ENCODE measurements at places on chromosomes 5 and 9.
A peak's percentile ranks its signal among the peaks of the same experiment; 100 is the strongest.

GRCh38 chr5:75148051-75148450 lies 88.6 kb downstream of the ANKRD31 start:
- DNase-seq: no peak

DNA sequence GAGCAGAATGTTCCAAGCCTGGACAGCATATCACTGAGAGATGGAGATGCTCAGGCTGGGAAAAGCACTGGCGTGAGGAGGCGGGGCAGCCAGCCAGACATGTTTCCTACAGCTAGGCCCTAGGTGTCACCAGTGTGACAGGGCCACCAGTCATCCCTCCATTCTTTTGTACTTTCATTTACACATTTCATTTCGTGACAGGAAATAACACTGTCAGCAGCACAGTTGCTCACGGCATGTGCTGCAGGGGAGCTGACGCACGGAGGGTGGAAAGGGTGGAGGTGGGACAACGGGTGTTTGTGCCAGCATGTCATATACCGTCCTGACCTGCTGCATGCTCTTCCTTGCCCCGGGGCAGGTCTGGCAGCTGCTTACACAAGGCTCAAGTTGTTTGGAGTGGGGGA lies 14.8 kb upstream of the CEMIP2 start:
- DNase-seq: no peak

- DNase-seq: peak; percentile 20
These were observed 176.6 kb downstream of the FBXL7 start for GRCh38 chr5:15676591-15676990.

DNA sequence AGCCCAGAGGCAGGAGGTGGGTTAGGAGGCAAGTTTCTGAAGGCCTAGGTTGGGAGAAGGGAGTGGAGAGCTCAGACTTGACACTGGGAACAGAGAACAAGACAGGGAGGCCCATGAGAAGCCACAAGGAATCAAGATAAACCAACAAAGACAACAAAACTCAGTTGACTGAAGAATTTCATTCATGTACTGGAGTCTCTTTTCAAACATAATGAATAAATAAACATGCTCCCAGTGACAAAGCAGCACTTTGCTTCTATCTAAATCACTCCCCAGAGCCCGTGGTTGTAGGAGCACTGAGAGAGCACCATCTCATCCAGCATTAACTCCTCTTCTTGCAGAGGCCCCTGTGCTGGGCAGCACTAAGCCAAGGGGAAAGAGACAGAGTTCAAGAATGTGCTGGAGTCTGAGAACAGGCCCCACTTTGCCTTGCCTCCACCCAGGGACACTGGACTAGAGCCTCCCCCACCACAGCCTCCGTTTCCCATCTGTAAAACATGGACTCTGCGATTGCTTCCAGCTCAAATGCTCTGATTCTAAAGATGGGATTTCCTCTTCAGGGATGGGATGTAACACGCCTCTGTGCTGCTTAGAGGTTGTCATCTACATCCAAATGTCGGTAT lies 282.0 kb downstream of the SPOCK1 start:
- no peak for DNase-seq

DNA sequence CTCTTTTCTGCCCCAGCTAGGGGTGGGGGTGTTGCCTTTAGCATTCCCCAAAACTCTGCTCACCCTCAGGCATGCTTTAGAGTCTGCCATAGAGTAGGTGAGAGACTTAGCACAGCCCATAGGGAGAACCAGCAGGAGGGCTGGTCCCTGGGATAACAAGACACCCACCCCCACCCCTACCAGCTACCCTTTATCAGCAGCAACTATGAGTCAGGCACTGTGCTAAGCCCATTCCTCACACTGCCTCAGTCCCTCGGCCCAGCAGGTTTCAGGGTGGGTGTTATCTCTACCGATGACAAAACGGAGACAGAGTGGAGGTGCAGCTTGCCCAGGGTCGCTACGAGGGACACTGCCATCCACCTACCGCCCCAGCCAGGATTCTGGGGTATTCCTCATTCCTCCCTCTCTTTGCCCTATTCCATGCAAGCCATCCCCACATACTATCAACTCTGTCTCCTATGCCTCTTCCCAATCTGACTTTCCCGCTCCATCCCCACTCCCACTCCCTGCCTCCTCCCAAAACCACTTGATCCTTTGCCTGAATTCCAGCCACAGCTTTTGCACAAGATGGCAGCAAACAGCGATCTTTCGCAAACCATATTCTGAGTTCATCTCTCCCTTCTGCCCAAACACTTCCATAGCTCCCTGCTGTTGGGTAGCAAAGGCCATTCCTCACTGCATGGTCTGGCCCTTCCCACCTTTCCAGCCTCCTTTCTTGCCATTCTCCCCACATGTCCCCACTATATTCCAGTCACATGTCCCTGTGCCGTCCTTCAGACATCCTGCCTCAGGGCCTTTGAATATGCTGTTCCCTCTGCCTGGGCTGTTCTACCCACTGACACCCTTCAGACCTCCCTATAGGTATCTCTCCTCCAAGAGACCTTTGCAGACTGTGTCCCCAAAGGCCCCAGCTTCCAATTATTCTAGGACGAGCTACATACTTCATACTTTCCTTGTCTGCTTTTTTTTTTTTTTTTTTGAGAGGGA lies 5.1 kb downstream of the CIZ1 start:
- no peak for DNase-seq

GRCh38 chr9:87381746-87382145 lies 115.9 kb upstream of the DAPK1 start:
- no peak for DNase-seq

DNA sequence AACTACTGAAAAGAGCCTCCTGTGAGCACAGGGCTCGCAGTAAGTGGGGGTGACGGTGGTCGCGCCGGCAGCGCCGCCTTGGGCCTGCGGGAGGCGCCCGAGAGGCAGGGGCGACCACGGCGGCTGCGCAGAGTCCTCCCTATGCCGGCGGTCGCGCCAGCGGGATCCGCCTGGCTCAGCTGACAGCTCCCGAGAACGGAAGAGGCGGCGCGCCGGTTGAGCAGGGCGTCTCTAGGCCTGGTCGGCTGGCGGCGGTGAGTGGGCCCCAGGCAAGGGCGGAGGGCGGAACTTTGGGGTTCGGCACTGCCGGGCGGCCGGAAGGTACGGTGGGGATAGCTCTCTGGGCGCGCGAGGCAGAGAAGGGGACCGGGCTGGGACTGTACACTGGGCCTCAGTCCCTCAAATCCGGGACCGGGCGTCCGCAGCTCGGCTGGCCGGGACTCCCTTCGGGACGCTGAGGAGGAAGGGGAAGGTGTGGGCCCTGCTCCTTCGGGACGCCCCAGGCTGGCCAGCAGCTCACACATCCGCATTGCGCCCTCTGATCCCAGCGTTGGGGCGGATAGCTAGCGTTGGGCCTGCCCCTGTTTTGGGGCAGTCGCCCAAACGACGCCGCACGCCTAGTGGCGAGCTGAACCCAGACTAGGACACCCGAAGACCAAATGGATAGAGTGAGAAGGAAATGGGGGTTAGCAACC lies at the start of gene RNF14:
TSS of gene RNF14 (plus strand) at position 192 of the 695 bp plus-strand sequence. CDS start 4,484 bp downstream, outside the sequence.
- DNase-seq: peak; percentile 78

DNA sequence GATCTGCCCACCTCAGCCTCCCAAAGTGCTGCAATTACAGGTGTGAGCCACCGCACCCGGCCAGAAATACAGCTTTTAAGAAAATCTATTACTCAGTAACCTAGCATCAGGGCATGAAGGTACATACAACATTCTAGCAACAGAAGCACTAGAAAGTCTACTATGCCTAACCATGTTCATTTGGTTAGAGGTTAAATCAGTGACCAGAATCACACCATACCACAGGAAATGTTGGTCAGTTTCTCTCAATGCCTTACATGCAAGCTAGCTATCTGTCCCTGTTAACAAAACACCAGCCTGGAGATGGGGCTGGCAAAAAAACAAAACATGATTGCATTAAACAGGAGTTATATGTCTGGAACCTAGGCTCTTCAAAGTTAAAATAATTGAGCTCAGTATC lies 104.1 kb downstream of the STRBP start:
- no peak for DNase-seq
